NCI-H187 (cell line): ENCODE measurements at places on chromosomes 1 and 21.

- DNase-seq, result no peak
Measured at GRCh38 chr1:67261680-67262079, 46.0 kb upstream of the IL12RB2 start.

DNA sequence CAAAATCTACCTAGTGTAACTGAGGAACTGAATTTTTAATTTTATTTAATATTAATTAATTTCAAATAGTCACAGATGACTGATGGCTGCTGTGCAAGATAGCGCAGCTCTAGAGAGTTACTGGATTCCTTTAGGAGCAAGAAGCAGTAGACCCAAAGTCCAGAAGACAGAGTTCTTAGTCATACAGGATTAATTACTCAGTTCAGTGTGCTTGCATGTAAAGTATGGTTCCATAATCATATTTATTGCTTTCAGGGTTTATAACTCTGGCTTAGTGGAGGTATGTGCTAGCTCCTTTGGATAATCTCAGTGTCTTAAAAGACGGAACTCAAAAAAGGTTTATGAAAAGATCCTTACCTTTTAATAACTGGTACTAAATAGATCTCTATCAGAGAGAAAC, 17.4 kb downstream of the CEPT1 start:
- no peak for DNase-seq

DNA sequence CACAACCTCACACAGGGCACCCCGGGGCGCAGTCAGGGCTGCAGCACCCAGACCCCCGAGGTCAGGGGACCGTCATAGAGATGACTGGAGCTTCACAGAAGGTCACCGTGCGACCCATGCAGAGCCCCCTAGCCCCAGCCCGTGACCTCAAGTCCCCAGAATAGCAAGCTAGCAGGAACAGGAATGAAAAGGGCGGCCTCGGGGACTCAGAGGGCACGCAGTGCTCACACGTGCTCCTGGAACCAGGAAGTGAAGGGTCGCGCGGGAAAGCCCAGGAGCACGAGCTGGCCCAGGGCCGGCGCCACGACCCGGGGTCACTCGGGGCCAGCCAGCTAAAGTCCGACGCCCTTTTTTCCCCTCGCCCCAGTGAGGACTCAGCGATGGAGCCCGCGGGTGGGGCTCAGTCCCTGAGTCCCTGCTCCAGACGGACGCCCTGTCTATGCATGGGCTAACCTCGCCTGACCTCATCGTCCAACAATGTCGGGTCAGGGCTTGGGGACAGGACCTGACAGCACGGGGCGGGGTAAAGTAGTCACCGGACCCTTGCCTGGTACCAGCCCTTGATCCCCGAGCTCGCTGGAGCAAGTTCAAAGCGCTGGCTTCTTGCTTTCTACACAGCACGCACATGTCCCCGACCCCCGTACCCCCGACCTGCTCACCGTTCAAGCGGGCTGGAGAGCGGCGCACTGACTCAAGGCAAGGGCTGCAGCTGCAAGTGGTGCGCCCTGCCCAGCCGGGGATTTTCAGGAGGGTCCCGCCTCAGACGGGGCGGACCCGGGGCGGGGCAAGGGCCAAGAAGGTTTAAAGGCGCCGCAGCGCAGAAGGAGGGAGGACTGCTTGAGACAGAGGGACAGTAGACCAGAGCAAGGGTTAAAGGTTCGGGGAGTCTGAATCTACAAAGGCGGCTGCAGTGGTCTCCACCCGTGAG, at the start of gene TAGLN2:
TSS of gene TAGLN2 (minus strand) at position 717 of the 928 bp plus-strand sequence. CDS start 4,998 bp downstream, outside the sequence.
- DNase-seq, result peak; percentile 82

GRCh38 chr1:98931128-98931835, 73.4 kb downstream of the PLPPR5 start:
- DNase-seq, result no peak

GRCh38 chr1:116167625-116168276, 56.6 kb downstream of the MAB21L3 start:
- DNase-seq, result no peak

GRCh38 chr1:40923511-40924020, 55.9 kb upstream of the CTPS1 start:
- no peak for DNase-seq

DNA sequence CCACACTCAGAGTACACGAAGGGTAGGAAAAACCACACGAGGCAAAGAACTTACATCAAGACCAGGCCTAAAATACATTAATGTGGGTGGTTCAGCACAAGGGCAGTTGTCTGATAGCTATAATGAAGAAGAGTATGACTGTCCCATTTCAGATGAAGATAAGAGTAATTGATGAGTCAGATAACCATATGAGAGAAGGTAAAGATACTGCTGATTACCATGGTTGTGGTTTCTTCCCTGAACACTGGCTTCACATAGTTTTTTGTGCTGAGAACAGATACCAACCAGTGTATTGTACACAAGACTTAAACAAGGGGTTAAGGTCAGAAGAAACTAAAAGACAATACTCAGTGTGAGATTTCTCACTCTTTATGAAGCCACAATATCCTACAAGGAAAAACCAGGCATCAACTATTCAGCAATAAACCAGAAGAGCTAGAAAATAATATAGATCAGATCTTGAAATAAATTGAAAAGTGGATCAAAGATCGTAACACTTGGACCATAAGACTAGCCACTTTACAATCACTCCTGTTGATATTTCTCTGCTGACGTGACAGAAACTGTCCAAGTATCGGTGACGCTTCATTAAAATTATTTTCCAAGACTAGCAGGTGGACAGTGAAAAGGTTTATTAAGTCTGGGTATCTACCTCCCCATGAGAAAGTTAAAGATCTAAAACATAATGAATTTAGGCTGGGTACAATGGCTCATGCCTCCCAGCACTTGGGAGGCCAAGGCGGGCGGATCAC, 28.6 kb downstream of the PUM1 start:
- DNase-seq, result no peak

GRCh38 chr1:109959974-109960744, 24.4 kb upstream of the AHCYL1 start:
- peak; percentile 14 for DNase-seq

DNA sequence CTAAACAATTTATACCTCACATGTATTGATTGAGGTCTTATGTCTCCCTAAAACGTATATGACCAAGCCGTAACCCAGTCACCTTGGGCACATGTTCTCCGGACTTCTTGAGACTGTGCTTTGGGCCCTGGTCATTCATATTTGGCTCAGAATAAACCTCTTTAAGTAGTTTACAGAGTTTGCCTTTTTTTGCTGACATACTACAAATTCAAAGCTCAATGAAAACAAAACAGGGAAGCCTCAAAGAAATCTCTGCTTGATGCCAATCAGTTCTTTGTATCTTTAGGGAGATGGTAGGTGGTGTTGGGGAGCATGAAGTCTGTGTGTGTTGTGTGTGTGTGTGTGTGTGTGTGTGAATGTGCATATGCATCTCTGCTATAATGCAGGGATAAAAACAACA, 247.0 kb downstream of the KCNJ6 start:
- no peak for DNase-seq

DNA sequence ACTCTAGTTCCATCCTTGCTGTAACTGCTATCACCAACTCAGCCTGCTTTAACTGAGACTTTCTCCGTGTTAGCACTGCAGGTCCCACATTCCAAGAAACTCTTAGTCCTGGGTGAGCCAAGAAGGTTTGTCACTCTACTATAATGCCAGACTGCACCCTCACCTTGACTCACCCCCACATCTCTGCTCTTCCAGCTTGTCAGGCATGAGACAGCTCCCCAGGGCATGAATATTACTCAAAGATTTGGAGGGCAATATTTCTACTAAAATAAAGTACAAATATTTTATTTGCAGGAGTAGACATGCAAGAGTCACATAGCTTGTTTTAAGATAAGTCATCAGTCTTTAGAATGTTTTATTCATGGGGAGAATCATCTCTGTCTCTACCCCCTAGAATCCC, 110.2 kb downstream of the MATN1 start:
- no peak for DNase-seq

DNA sequence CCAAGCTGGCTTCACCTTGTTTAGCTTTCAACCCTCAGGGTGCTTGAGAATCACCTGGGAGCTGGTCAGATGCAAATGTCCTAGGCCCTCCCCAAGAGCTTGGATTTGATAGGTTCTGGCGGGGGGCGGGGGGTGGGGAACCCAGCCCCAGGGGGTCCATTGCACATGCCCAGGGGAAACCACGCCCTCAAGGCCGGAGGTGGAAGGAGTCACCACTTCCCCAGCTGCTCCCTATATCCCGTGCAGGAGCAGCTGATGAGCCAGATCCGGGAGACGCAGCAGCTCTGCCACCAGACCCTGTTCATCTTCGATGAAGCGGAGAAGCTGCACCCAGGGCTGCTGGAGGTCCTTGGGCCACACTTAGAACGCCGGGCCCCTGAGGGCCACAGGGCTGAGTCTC, 5.8 kb downstream of the TOR3A start:
- no peak for DNase-seq

GRCh38 chr1:44594871-44595735, 79.2 kb downstream of the TMEM53 start:
- peak; percentile 28 for DNase-seq

- no peak for DNase-seq
Measured at GRCh38 chr1:29736582-29737188, 500.4 kb downstream of the PTPRU start.

GRCh38 chr1:216064643-216065042, 358.6 kb downstream of the USH2A start:
- DNase-seq, result no peak

GRCh38 chr1:165162671-165163241, 193.8 kb downstream of the LMX1A start:
- DNase-seq, result peak; percentile 96

GRCh38 chr21:38859852-38860251, 54.1 kb downstream of the ETS2 start:
- DNase-seq, result no peak

GRCh38 chr1:100445565-100445964, 92.4 kb upstream of the GPR88 start:
- no peak for DNase-seq

- DNase-seq, result no peak
Measured at GRCh38 chr1:248850536-248851251, 8.2 kb downstream of the ZNF692 start.

DNA sequence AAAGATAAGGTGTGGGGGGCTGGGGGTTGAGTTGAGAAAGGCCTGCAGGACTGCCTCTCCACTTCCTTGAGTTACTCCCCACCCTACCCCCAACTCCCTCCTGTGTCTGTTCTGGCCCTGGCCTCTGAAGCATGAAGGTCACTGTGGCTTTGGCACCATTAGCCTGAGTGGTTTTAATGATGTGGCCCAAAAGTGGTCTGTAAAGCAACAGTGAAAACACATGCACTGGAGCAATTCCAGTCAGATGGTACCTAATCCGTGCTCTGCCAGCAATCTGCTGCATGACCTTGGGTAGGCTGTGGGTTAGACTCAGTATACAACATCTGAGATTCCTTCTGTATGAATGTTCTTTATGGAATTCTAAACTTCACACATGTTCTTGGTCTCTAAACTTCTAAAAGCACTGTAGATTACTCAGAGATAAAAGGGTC, 86.5 kb upstream of the ATP1A1 start:
- no peak for DNase-seq

GRCh38 chr1:87091425-87091824, 177.0 kb downstream of the HS2ST1 start:
- no peak for DNase-seq

- peak; percentile 96 for DNase-seq
Measured at GRCh38 chr1:145964328-145965118, at the start of the genes ANKRD34A and POLR3GL. ANKRD34A (minus strand) TSS chr1:145964575; CDS start chr1:145961759, 2,816 bp downstream. POLR3GL (plus strand) TSS chr1:145964690; CDS start chr1:145974866, 10,176 bp downstream.

DNA sequence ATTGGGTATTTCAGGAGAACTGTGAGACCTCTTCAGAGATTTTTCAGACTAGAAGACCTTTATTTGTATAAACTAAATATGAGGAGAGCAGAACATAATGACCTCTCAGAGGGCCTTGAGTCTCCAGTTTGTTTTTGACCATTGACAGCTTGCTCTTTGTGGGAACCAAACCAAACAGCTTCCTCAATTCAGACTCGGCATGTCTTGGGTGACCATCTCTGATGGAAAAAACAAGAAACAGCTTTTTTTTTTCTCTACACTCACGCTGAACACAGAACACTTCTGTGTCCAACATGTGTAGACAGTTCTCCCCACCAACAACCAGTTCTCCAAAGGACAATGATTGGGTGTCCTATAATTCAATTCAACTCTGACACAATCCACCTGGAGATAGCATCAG, 11.5 kb downstream of the ATP1A4 start:
- DNase-seq, result no peak

DNA sequence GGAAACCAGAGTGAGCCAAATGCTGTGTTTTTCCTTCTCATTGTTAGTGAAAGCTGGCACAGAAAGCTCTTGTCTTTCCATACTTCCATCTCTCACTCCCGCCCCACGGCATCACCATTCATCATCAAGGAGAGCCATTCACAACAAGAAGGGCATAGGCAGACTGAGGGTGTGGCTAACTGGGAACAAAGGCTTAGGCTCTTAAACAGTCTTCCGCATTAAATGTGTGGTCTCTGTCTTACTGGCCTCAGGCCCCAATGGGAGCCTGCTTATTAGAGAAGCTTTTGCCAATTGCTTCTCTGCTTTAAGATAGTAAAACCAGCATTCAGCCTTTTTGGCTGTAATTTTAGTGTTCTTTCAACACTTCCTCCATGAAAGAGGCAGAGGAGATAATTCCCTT, 51.4 kb downstream of the TNFSF18 start:
- no peak for DNase-seq

GRCh38 chr1:228206582-228207351, 1.1 kb upstream of the OBSCN start:
- DNase-seq, result no peak

DNA sequence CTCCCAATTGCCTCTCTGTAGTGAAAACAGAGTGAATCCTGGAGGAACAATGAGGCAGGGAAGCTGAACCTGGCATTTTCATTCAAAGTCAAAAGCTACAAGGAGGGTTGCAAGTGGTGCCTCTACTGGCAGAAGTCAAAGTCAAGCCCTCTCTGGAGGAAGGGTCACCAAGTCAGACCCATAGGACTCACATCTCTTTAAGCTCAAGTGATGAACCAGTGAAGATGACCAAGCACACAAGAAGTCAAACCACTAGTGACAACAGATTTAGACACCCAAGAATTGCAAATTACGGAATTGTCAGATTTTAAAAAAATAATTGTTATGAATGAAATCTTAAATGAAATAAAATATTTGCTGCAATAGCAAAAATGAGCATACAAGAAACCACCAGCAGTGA, 81.1 kb upstream of the ATP1B1 start:
- DNase-seq, result no peak

DNA sequence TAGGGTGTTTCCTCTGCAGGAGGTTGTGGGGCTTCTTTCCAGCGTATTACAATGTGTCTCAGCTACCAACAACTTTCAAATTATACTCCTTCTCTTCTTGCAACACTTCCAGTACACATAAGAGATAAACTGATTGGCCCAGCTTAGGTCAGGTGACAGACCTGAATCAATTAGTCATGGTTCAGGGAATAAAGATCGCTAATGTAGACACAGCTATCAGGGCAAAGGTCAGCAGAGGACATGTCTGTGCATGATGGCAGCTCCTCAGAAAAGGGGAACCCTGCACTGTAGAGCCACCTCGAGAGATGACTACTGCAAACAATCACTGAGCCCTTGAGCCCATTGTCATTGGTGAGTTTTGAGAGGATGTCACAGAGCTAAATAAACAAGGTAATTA, 36.8 kb upstream of the PKN2 start:
- DNase-seq, result no peak
